ENCODE measurements at places on chromosomes 7 and 10.

- DNase-seq: no peak
Measured at GRCh38 chr7:139058943-139059342, 23.1 kb upstream of the ZC3HAV1L start.

DNA sequence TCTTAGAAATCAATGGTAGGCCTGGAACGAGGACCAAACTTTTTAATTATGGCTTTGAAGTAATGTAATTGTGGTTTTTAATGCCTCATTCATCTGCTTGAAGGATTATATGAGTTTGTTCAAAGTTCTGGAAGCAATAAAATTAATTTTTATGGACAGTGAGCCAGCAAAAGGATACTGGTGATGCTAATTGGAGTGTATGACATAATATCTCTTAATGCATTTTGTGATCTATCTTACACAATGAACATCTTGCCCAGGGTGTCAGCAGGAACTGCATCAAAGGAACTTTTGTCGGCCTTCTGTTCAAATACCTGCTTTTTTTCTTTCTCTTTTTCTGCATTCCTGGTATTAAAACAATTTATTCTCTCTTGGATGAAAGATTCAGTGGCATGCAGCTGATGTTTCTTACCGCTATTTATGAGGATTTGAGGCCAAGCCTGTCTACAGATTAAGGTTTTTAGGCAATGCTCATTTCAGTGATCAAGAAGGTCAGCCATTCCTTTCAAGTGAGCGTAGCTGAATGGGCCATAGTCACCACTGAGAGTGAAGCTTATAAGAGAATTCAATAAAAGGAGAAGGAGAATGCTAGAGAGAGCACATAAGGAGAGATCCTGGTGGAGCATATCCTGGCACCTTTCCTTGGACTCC is 974.8 kb downstream of the SORCS3 start:
- DNase-seq: no peak

DNA sequence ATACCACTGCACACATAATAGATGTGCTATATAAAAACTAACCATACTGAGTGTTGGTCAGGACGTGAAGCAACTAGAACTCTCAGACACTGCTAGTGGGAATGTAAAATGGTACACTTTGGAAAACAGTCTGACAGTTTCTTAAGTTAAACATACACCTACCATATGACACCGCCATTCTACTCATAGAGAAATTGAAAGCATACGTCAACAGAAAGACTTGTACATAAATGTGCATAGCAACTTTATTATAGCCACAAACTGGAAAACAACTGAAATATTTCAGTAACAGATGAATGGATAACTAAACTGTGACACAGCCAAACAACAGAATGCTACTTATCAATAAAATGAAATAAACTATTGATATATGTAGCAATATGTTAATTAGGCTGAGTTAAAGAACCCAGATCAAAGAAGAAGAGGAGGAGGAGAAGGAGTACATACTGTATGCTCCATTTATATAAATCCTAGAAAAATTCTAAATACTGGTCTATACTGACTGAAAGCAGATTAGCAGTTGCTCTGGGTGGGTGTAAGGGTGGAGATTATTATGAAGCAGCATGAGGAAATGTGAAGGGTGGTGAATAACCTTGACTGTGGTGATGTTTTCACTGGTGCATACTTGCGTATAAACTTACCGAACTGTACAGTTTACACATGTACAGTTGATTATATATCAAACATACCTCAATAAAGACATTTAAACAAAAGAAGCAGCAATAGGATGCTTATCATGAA is 48.6 kb downstream of the ARHGAP21 start:
- DNase-seq: no peak

- DNase-seq: no peak
Measured at GRCh38 chr7:4131063-4131462, 551.0 kb upstream of the FOXK1 start.

DNA sequence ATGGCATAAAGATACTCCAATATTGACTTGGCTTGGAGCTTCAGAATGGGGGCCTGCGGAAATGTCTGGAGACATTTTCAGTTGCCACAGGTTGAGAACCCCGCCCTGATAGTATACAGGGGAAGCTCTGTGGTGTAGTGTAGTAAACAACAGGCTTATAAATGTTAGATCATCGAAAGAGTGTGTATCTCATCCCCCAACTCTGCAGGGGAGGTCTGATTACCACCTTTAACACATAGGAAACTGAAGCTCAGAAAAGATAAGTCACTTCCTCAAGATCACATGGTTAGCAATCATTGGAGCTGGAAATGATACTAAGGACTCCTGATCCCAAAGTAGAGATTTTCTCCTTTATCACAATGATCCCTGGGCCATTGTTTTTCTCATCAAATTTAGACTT is 144.5 kb upstream of the BMPER start:
- DNase-seq: no peak

DNA sequence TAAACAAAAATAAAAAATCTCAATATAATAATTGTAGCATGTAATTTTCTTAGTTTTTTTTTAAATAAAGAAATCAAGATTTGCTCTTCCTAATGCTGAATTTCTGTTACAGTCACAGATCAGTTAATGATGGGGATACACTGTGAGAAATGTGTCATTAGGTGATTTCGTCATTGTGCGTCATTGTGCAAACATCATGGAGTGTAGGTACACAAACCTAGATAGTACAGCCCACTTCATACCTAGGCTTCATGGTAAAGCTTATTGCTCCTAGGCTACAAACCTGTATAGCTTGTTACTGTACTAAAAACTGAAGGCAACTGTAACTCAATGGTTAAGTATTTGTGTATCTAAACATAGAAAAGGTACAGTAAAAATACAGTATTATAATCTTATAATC is 74.4 kb upstream of the LSM8 start:
- DNase-seq: peak; percentile 12

DNA sequence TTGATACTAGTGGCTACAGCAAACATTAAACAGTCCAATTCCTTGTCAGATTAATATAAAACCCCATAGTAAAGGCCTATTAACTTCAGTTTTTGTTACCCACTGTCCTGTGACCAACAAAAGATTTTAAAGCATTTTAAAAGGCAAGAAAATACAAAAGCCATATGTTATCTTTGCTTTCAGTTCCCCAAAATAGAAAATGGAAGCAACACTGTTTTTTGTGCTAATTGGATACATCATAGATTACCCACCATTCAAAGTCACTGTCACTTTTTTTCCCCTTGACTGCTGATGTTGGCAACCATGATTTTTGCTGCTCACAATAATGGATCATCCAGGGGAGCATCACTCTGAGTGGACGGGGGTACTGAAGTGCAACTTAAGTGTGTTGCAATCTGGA is 52.4 kb upstream of the TMEM140 start:
- no peak for DNase-seq

DNA sequence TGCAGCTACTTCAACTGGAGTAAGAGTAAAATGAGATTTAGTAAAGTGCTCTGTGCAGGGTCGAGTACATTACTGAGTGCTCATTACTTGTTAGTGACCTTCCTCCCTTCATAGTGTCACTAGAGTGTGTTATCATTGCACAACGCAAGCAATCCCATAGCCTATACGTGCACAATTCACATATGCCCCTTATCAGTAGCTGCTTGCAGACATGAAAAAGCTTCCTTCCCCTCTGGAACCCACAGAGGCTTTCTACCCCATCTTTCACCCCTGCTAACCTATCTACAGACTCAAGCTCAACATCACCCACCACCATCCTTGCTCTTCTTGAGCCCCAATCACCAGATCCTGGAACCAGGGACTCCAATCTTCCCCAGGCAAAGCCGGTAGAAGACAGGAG is 59.3 kb downstream of the C7orf25 start:
- DNase-seq: no peak

- peak; percentile 37 for DNase-seq
Measured at GRCh38 chr7:130758429-130759056, 24.5 kb upstream of the KLF14 start.

- DNase-seq: no peak
Measured at GRCh38 chr7:100155553-100156317, 2.8 kb downstream of the TRAPPC14 start.

DNA sequence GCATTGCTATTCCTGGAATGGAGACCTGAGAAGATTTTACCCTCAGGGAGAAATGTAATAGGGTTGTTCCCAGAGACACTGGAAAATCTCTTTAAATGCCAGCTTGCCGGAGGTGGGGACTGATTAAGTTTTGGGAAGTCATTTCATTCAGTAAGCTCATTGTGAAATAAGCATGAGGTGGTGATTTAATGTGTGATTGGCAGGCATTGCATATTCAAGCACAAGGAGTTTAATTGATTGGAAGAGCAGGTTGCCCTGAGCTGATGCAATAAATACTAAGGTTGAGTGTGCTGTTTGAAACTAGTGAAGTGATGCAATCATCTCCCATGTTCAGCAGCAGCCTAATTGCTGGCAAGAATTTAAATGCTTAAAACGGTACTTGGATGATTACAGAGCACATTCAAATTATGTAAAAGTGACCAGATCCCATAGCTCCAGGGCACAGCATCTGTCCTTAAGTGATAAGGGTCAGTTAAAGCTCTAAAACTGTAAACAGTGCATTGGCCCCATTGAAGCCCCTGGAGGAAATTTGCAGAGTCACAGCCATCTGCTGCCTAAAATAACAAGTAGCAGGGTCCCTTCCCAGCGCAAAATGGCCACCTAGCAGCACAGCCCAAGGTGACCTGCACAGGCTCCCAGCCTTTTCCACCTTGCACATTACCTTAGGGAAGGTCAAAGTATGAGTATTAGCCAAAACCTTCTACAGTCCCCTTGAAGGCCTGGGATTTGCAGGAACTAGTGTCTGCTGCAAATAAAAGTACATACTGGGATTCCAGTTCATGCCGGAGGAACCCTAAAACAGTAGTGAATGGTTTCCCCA is 92.1 kb downstream of the CCDC71L start:
- DNase-seq: peak; percentile 77

DNA sequence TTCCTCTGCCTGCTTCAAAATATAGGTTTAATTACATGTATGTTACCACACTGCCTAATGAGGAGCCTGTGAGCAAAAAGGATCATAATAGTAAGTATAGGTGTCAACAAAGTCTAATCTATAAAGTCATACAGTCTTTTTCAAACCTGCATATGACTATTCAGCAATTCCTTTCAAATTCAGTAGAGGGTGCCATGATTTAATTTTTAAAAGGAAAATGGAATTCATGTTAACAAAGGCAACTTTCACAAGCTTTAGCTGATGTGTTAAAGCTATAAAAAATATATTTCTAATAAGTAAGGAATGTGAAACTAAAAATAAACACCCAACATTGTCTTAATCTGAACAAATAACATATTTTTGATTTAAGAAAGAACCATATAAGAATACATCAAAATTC is 52.1 kb downstream of the MPP7 start:
- peak; percentile 34 for DNase-seq

DNA sequence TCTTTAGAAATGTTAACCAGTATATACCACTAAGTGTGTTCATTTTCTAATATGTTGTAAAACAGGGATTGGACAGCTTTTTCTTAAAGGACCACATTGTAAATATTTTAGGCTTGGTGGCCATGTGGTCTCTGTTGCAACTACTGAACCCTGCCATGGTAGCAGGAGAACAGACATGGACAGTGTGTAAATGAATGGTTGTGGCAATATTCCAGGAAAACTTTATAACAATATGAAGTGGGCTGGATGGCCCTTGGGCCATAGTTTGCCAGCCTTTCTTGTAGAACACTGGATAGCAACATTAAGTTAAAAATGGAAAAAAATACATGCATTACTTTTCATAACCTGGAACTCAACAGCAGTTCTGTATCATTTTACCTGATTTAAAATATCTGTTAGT is 61.0 kb downstream of the SND1 start:
- DNase-seq: no peak

GRCh38 chr7:153942036-153942435 is 110.2 kb upstream of the DPP6 start:
- DNase-seq: no peak

GRCh38 chr7:80659120-80660055 is 20.9 kb downstream of the CD36 start:
- DNase-seq: peak; percentile 32

GRCh38 chr7:139773371-139773770 is 4.4 kb downstream of the HIPK2 start:
- no peak for DNase-seq

GRCh38 chr10:44395396-44395795 is 10.5 kb upstream of the CXCL12 start:
- DNase-seq: no peak

DNA sequence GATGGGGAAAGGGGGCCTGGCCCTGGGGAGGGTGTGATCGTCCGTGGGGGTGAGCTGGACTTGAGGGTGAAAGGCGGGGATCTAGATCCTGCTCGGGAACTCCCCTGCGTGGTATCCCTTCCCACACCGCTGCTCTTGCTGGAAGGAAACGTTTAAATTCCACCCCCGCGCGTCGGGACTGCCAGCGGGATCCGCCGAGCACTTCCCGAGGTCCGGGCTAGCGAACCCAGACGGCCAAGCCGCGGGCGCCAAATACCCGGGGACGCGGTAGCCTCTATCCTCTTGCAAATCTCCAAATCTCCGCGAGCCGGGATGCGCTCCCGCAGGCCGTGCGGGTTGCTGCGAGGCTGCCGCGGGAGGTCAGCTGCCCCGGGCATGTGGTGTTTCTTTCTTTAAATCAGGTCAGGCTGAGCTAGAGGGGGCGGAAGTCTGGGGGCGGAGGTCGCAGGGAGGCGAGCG is 904 bp downstream of the NPTX2 start:
- no peak for DNase-seq

- DNase-seq: no peak
Measured at GRCh38 chr10:120085096-120085796, 192.7 kb downstream of the SEC23IP start.

DNA sequence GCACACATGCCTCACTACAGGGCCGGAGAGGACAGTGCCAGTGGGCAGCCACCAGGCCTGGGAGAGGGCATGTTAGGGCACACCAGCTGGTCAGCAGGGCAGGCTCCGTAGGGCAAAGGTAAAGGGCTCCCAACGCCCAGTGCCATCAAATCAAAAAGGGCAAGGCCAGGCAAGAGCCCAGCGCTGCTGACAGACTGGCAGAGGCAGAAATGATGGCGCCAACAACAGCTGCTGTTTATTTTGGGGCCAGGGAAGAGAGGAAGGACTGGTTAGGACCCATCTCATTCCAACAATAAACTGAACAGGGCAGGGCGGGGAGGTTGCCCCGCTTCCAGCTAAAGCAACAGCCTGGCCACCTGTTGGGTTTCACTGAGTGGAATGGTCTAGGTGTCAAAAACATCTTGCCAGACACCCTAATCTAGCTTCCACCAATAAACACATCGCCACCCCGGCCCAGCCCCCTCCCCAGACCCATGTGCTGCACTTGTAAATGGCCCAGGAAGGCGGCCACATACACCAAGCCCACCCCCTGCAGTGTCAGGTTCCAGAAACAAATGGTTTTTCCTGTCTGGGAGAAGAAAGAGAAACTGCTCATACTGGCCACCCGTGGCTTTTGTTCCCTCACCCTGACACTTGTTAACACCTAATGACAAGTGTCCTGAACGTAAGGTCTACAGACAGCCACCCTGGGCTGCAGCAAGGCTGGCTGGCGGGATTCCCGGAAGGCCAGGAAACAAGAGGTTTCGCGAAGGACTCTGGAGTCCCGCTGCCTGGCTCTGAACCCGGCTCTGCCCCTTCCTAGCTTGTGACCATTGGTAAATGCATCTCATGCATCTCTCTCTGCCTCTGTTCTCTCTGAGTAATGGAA is 15.3 kb downstream of the SH3PXD2A start:
- no peak for DNase-seq

- DNase-seq: no peak
Measured at GRCh38 chr10:126006906-126007305, 110.5 kb downstream of the FANK1 start.

GRCh38 chr10:69693886-69694285 is 63.8 kb downstream of the FAM241B start:
- DNase-seq: no peak

GRCh38 chr10:37095792-37096573 is 29.4 kb upstream of the ANKRD30A start:
- no peak for DNase-seq
